ENCODE measurements at places on chromosomes 11 and 22.

DNA sequence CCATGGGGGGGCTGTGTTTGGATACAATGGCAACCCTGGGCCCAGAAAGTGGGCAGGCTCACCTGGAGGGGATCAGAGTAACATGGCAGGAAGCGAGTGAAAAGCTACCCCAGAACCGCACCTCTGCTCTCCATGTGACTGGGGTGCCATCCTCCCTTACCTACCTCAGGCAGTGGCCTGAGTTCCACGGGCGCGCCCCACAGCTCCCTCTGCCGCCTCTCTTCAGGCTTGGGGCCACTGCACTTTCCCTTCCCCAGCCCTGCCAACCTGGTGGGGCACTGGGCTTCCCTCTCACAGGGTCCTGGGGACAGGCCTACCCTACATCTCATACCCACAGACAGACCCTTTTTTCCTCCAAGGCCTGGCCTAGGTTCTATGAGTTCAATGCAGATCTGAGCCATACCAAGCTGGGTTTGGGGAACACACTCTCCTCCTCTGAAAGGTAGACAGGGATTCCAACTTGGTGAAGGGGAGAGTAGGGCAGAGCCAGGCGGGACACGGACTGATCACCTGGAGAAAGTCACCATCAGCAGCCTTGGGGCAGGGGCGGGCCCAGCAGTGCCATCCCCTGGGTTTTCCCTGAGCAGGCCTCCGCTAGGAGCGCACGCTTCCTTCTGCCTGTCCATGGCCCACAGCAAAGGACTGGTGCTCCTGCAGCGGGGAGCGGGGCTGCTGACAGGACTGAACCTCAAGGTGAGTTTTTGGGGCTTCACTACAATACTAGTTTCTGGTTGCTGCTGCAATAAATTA, 7.1 kb downstream of the GALR3 start:
- no peak for DNase-seq

GRCh38 chr22:37924386-37925065, 18.4 kb downstream of the MICALL1 start:
- no peak for DNase-seq

GRCh38 chr22:44199866-44200265, 19.1 kb downstream of the PARVG start:
- DNase-seq: no peak

- no peak for DNase-seq
These were observed 361.7 kb downstream of the INSC start for GRCh38 chr11:15476371-15476917.

DNA sequence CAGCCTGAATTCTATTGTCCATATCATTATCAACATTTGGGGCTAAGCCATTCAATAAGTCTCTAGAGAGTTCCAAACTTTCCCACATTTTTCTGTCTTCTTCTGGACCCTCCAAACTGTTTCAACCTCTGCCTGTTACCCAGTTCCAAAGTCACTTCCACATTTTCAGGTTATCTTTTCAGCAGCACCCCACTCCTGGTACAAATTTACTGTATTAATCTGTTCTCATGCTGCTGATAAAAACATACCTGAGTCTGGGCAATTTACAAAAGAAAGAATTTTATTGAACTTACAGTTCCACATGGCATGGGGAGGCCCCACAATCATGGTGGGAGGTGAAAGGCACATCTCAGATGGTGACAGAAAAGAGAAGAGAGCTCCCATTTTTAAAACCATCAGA, 5.8 kb downstream of the OR5AK2 start:
- DNase-seq: no peak

GRCh38 chr11:17822401-17822781, 87.8 kb downstream of the KCNC1 start:
- no peak for DNase-seq

GRCh38 chr11:6632116-6633073, 13.2 kb upstream of the TPP1 start:
- no peak for DNase-seq

- DNase-seq: no peak
These were observed 752.3 kb downstream of the NTM start for GRCh38 chr11:132122735-132123134.

DNA sequence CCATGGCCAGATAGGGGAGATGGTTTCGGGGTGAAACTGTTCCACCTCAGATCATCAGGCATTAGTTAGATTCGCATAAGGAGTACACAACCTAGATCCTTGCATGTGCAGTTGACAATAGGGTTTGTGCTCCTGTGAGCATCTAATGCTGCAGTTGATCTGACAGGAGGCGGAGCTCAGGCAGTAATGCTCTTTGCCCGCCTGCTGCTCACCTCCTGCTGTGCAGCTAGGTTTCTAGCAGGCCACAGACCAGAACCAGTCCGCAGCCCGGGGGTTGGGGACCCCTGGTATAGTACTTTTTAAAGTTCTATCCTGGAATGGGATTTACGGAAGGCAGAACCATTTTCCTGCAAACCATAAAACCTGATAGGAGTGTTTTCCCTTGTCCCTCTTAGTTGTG, 54.6 kb downstream of the POLD3 start:
- DNase-seq: no peak
